A549 treated with RU486 at 1 μM for 4 hours (cell line): ENCODE measurements at places on chromosomes 4 and X. TPM values are rescaled to one million over a fixed set of nuclear protein-coding genes. Genes with fewer than 3 reads are reported as not detected.

The ARAF gene
- total RNA-seq, result 43.1 to 63.6 TPM (median 56.2 TPM) in 5 replicates

The BEND4 gene
- total RNA-seq, result not detected in 5 replicates

The DCX gene
- not detected in 5 replicates for total RNA-seq

The TBX22 gene
- not detected in 5 replicates for total RNA-seq

The RBM41 gene
- 8.5 to 13.4 TPM (median 10.7 TPM) in 5 replicates for total RNA-seq

The EIF2S3 gene
- 105 to 214 TPM (median 140 TPM) in 5 replicates for total RNA-seq

The ZCCHC18 gene
- total RNA-seq, result 0.08 to 0.25 TPM (median 0.15 TPM) in 3 of 5 replicates, not detected in the others

The MAEA gene
- 52.1 to 67.4 TPM (median 65.9 TPM) in 5 replicates for total RNA-seq

The MAP3K15 gene
- 1.4 to 2.1 TPM (median 1.7 TPM) in 5 replicates for total RNA-seq

The GAGE12E gene
- total RNA-seq, result not detected in 5 replicates

The KLHL15 gene
- total RNA-seq, result 2.2 to 4.8 TPM (median 4.5 TPM) in 5 replicates

The NPY2R gene
- total RNA-seq, result 0.05 to 0.09 TPM (median 0.05 TPM) in 3 of 5 replicates, not detected in the others

The IL1RAPL1 gene
- not detected in 5 replicates for total RNA-seq

The LRCH2 gene
- total RNA-seq, result 0.02 TPM in 1 of 5 replicates, not detected in the others

The EFHC2 gene
- total RNA-seq, result 0.21 to 0.42 TPM (median 0.27 TPM) in 5 replicates

The RNF212 gene
- 1.8 to 4.3 TPM (median 2.7 TPM) in 5 replicates for total RNA-seq

The TEC gene
- total RNA-seq, result 1.3 to 2.1 TPM (median 1.7 TPM) in 5 replicates

The WFS1 gene
- total RNA-seq, result 12.5 to 18.5 TPM (median 16.3 TPM) in 5 replicates

The ETDC gene
- not detected in 5 replicates for total RNA-seq

The TMEM47 gene
- 0.25 to 0.88 TPM (median 0.82 TPM) in 5 replicates for total RNA-seq

The FAAH2 gene
- 0.25 TPM in 1 of 5 replicates, not detected in the others for total RNA-seq

The ATP2B3 gene
- total RNA-seq, result 0.06 to 0.15 TPM (median 0.10 TPM) in 4 of 5 replicates, not detected in the other

The FOXR2 gene
- not detected in 5 replicates for total RNA-seq

The ZNF630 gene
- total RNA-seq, result 0.14 to 0.55 TPM (median 0.37 TPM) in 5 replicates

The RAB33A gene
- total RNA-seq, result 0.21 to 0.32 TPM (median 0.27 TPM) in 5 replicates

The GC gene
- not detected in 5 replicates for total RNA-seq

The CT45A1 gene
- not detected in 5 replicates for total RNA-seq

The RBM46 gene
- not detected in 5 replicates for total RNA-seq

The EREG gene
- total RNA-seq, result 18.7 to 53.5 TPM (median 45.9 TPM) in 5 replicates

The GUF1 gene
- 4.1 to 10.0 TPM (median 9.4 TPM) in 5 replicates for total RNA-seq

The VSIG1 gene
- 0.27 to 0.71 TPM (median 0.32 TPM) in 5 replicates for total RNA-seq

The C4orf17 gene
- total RNA-seq, result not detected in 5 replicates

The MAGEA3 gene
- total RNA-seq, result 2.5 to 4.6 TPM (median 2.8 TPM) in 5 replicates

The TDO2 gene
- total RNA-seq, result 0.60 to 1.3 TPM (median 0.94 TPM) in 5 replicates

The SLC2A9 gene
- total RNA-seq, result 0.21 to 1.00 TPM (median 0.39 TPM) in 5 replicates

The LRRC66 gene
- 0.05 to 0.17 TPM (median 0.06 TPM) in 5 replicates for total RNA-seq

The RPL39 gene
- total RNA-seq, result 3,393 to 5,238 TPM (median 3,694 TPM) in 5 replicates

The HTN3 gene
- not detected in 5 replicates for total RNA-seq

The FAM9B gene
- total RNA-seq, result not detected in 5 replicates

The NWD2 gene
- total RNA-seq, result not detected in 5 replicates

The SPINK2 gene
- not detected in 5 replicates for total RNA-seq

The TRIM75 gene
- not detected in 5 replicates for total RNA-seq

The PLP1 gene
- total RNA-seq, result not detected in 5 replicates

The ART3 gene
- not detected in 5 replicates for total RNA-seq

The GABRG1 gene
- not detected in 5 replicates for total RNA-seq

The ELMOD2 gene
- total RNA-seq, result 6.0 to 12.6 TPM (median 10.5 TPM) in 5 replicates

The FGA gene
- 7.1 to 11.3 TPM (median 7.9 TPM) in 5 replicates for total RNA-seq

The CSN1S1 gene
- not detected in 5 replicates for total RNA-seq

The APLN gene
- 0.73 to 1.2 TPM (median 0.89 TPM) in 5 replicates for total RNA-seq
